ENCODE measurements at places on chromosomes 4 and X.

- DNase-seq = no peak
Measured at GRCh38 chr4:153710681-153711080, 26.6 kb downstream of the TLR2 start.

- no peak for DNase-seq
Measured at GRCh38 chrX:9525511-9526248, 60.8 kb downstream of the TBL1X start.

GRCh38 chrX:132040066-132040465 is 17.0 kb downstream of the STK26 start:
- no peak for DNase-seq

- no peak for DNase-seq
Measured at GRCh38 chrX:124836786-124837185, 482.9 kb upstream of the TEX13C start.

GRCh38 chrX:153934762-153935325 is at the start of gene NAA10:
TSS of gene NAA10 (minus strand) at chrX:153935037. CDS start at chrX:153934904, 133 bp downstream.
- peak; percentile 39 for DNase-seq

GRCh38 chrX:106921637-106922036 is 1.4 kb downstream of the CLDN2 start:
- DNase-seq = no peak

GRCh38 chr4:148842843-148843242 is 400.6 kb upstream of the NR3C2 start:
- DNase-seq = no peak

- DNase-seq = no peak
Measured at GRCh38 chr4:41200486-41201017, 13.8 kb downstream of the APBB2 start.

DNA sequence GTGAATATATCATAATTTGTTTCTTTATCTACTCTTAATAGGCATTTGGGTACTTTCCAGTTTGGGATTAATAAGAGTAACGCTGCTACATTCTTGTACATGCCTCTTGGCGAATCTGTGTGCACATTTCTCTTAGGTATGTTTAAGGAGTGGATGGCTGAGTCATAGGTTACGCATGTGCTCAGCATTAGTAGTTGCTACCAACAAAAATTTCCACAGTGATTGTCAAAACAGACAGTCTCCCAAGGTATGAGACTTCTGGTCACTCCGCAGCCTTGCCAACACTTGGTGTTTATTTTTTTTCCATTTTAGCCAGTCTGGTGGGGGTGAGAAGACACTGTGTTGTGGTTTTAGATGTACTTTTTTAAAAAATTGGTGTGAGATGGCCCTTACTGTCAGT is 44.6 kb downstream of the FGFBP1 start:
- DNase-seq = no peak

- no peak for DNase-seq
Measured at GRCh38 chr4:135770505-135770904, 1568.9 kb upstream of the PABPC4L start.

GRCh38 chr4:85829276-85830051 is 354.5 kb downstream of the ARHGAP24 start:
- DNase-seq = no peak

GRCh38 chr4:21097026-21097425 is 396.8 kb downstream of the PACRGL start:
- no peak for DNase-seq

DNA sequence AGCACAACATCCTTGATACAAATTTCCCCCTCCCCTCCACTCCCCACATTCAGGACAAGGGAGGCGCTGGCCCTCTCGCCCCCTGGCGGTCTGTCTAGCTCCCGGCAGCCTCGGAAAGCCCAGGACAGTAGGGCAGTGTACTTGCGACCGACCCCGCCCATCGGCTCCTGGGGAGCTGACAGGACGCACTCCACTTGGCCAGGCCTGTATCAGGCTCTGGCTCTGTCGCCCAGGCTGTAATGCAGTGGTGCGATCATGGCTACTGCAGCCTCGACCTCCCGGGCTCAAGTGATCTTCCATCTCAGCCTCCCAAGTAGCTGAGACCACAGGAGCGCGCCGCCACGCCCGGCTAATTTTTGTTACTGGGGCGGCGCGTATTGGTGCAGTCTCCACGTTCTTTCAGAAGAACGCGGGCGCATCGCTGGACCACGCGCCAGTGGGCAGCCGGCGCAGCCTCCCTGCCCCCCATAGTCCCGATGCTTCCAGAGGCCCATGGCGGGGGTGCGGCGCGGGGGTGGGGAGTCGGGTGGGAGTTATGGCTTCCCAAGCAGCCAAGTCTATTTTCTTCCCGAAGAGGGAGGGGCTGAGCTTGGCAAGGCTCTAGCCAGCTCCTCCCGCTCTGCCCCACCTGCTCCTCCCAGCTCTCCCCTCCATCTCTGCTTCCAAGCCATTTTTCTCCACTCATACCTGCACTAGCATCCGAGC is 7.8 kb upstream of the AKAP14 start:
- DNase-seq = peak; percentile 28

- DNase-seq = no peak
Measured at GRCh38 chrX:45187731-45188130, 12.9 kb downstream of the DIPK2B start.

DNA sequence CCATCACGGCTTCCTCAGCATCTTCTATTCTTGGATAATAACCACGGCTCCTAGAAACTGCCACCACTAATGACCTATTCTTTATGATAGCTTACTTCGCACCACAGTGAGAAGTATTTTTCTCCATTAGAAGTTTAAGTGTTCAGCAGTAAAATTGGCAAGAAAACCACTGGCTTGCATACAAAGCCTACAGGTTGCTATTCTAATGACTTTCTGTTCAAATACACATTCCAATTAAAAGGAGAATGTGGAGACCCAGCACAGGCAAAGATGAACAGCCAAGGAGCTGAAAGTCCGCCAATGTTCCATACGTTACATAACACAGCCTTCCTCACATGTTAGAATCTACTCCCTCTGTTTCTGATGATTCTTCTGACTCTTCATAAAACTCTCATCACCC is 875.0 kb upstream of the PRKX start:
- no peak for DNase-seq

DNA sequence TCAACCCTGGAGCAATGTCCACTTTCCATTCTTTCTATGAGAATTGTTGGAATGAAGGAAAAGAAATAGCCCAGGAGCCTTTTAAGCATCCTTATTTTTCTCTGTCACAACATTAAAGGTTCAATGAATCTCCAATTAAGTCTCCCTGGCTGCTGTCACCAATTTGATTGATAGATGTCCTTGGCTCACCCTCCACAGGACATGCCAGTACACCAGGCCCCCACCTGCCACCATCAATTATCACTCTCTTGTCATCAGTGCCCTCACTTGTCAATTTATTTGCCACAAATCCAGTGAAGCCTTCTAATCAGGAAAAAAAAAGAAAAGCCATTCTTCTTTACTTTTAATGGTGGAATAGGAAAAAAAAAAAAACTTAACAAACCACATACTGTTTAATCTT is 453.6 kb downstream of the CENPC start:
- no peak for DNase-seq

- DNase-seq = no peak
Measured at GRCh38 chr4:129747756-129748155, 651.8 kb downstream of the C4orf33 start.

- DNase-seq = no peak
Measured at GRCh38 chrX:154300816-154301215, 5.2 kb downstream of the TKTL1 start.

GRCh38 chrX:137748827-137749226 is 182.9 kb downstream of the ZIC3 start:
- no peak for DNase-seq

DNA sequence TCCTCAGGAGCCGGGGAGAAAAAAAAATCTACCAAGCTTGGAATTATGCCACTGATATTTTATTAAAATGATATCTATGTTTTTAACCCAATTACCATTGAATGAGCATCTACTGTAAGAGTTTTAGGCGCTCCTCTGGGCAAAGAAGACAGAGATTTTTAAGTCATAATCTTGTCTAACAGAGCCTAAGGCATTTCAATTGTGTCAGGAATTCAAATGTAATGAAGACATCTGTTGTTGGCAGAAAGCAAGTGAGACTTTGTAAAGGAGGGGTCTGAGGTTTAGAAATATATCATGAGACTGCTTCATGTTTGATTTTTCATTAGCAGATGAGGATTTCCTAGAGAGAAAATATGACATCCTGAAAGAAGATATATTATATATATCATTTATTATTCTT is 1158.1 kb downstream of the FSTL5 start:
- DNase-seq = no peak

DNA sequence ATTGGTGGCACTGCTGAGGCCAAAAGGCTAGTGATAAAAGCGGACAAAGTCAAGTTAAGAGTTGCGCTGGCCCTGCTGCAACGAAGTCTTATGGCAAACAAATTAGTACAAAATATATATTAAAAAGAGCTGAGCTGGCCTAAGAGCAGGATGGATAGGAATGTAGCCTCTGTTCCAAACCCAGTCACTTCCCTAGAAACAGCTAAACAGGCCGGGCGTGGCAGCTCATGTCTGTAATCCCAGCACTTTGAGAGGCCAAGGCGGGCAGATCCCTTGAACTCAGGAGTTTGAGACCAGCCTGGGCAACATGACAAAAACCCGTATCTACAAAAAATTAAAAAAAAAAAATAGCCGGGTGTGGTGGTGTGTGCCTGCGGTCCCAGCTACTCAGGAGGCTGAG is 32.4 kb upstream of the UGDH start:
- no peak for DNase-seq

DNA sequence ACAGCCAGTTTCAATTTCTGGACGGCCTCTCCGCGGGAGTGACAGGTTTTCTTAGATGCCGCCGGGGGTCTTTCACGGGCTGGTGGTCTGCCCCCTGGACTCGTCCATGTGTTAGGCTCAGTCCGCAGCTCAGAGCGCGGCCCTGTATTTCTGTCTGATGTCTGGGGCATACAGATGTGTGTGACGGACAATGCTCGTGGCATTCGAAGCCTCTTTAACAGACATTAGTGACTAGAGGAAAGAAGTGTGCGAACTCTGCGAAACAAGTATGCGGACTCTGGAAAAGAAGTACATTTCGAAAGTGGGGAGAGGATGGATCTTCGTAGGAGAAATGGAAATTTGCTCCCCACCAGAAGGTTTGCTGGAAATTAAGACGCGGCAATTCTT is 793 bp upstream of the DCUN1D4 start:
- DNase-seq = no peak

DNA sequence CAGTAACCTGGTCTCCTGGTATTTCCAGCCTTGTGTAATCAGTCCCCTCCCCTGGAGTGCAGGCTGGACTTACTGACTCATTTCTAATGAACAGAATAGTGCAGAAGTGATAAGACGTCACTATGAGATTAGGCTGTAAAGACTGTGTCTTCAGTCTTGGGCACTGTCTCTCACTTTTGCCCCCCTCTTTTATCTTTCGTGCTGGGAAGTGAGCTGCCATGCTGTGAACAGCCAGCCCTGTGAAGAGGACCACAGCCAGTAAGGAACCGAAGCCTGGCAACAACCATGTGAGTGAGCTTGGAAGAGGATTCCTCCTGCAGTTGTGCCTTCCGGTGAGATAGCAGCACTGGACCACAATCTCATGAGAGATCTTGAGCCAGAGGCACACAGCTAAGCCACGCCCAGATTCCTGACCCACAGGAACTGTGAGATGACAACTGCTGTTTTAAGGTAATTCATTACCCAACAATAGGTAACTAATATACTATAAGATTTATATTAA is 67.5 kb upstream of the GPR34 start:
- DNase-seq = no peak

DNA sequence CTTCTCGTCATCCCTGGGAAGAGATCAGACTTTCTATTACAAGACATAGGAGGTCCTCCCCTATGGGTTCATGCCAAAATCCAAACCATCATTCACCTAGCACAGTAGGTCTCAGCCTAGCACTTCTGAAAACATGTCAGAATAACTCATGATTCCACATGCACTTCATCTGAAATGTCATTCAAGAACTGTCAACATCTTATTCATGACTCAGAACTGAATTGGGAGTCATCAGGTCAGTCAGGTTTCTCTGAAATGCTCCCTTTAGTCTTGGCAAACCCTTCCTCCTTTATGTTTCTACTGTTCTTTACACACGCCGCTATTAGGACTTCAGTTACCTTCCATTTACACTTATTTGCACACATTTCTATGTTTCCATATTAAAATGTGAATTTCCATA is 67.2 kb downstream of the ANTXR2 start:
- no peak for DNase-seq

GRCh38 chr4:118213101-118213500 is 139.7 kb downstream of the PRSS12 start:
- no peak for DNase-seq

- DNase-seq = no peak
Measured at GRCh38 chr4:66567551-66567950, 897.3 kb upstream of the EPHA5 start.

GRCh38 chr4:128863312-128864075 is 54.0 kb downstream of the JADE1 start:
- DNase-seq = peak; percentile 65

GRCh38 chr4:150080875-150081274 is 2.6 kb downstream of the DCLK2 start:
- DNase-seq = no peak

- no peak for DNase-seq
Measured at GRCh38 chr4:2728806-2729532, 27.2 kb downstream of the TNIP2 start.

- DNase-seq = no peak
Measured at GRCh38 chrX:79631526-79631925, 264.4 kb upstream of the ITM2A start.

DNA sequence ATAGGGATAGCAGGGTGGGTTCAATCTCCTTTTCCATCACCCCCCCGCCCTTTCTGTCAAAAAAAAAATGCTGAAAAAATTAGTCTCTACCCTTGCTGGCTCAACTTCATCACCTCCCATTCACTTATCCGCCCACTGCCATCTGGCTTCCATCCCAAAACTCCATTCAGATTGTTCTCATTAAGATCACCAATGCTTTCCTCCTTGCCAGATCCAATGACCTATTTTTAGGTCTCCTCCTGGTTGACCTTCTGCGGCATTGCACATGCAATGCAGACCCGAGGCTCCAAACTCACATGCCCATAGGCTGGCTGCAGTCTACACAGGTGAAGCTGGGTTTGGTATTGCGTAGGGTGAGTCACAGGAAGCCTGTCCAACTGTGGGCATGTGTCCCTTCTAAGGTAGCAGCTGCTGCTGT is 21.1 kb upstream of the STIM2 start:
- no peak for DNase-seq

GRCh38 chr4:98662626-98663225 is 4.3 kb upstream of the TSPAN5 start:
- peak; percentile 37 for DNase-seq

GRCh38 chrX:40167850-40168479 is 70.2 kb upstream of the BCOR start:
- no peak for DNase-seq
